A549 treated with Hydrocortisone at 1 μM for 4 hours (cell line): ENCODE measurements at places on chromosomes 11 and 22. TPM values are rescaled to one million over a fixed set of nuclear protein-coding genes. Genes with fewer than 3 reads are reported as not detected.

MIEF1 gene
- 23.9 to 31.2 TPM (median 25.1 TPM) in 5 replicates for total RNA-seq

LDHAL6A gene
- total RNA-seq: not detected in 5 replicates

TLCD5 gene
- 5.3 to 8.1 TPM (median 7.3 TPM) in 5 replicates for total RNA-seq

TSKU gene
- total RNA-seq: 134 to 145 TPM (median 138 TPM) in 5 replicates
